Fibroblast of upper back skin (primary cell): ENCODE measurements at places on chromosomes 5 and 9.

DNA sequence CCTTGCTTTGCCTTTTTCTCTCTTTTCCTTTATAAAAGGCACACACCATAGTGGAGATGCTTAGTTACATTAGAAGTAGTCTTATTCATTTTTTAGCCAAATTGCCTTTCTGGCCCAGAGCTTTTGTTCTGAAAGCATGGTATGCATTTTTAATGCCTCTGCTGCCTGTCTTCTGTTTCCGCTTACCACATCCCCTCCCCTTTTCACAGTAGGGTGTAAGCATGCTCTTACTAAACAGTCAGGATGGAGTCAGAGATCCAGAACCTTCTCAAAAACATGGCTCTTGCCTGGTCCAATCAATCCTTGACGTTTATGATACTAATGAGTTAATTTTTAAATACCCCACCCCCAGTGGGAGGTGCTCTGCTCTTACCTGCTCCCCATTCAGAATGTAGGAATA lies 22.5 kb downstream of the PPP3R2 start:
- peak; percentile 20 for DNase-seq

DNA sequence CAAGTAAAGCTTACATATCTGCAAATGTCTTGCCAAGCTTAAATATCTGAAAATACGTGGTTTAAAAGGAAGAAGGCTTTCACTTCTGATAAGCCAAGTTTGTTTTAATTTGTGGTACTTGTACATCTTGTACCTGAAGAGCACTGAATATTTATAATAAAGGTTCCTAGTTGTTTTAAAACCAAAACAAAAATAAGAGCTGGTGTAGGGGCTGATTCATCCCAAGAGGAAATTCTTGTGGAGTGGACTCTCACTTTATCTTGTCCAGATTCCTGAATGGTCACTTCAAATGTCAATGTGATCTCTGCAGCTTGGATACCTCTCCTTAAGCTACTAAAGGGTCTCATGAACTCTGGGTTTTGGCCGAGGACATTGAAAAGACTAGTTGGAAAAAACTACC lies 29.5 kb downstream of the MAMDC2 start:
- no peak for DNase-seq

DNA sequence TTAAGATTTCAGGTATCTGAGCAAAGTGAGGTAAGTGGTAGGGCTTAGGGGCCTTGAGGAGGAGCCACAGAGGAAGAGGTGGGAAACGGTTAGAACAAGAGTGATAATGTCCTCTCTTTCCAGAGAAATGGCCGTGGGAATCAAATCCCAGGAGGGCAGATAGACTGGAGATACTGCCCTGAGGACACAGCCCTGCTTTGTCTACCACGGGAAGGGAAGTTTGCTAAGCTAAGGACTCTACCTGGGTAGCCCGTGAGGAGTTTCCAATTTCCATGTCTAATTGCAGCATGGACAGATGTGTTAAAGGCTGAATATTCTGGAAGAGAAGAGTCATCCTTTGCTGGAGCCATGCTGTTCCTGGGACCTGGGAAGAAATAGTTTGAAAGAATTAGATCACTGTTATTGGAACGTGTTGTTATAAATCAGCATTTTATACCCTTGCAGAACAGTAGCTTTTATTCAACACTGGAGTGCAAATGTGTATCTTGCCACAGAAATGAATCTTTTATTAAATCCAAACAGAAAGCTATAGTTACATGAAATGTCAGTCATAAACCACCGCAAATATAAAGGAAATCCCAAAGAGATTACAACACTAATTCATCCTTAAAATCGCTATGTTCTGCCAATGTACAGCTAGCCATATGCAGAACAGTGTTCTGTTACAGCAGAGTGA lies 133.2 kb upstream of the LHFPL2 start:
- DNase-seq = peak; percentile 54

GRCh38 chr5:103294906-103295305 lies 36.3 kb downstream of the MACIR start:
- no peak for DNase-seq
